Eye (tissue), 1 donor: ENCODE measurements at places on chromosomes 5 and 9.

GRCh38 chr5:138000102-138000723, 32.7 kb downstream of the FAM13B start:
- DNase-seq: no peak

DNA sequence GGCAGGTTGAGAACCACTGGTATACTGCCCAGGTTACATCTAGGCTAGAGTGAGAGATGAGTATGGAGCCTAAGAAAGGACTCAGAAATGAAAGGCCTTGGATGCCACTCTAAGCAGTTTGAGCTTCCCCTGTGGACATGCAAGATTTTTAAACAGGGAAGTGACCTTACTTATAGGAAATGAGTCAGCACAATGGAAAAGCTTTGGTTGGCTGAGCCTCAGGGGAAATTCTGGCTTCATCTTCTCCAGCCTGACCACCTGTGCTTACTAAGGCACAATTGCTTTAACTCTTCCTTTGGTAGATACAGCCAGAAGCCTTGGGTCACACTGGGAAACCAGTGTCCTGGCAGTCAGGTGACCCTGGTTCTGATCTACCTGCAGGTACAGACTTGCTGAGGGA, 380.2 kb upstream of the ZNF462 start:
- DNase-seq: no peak

DNA sequence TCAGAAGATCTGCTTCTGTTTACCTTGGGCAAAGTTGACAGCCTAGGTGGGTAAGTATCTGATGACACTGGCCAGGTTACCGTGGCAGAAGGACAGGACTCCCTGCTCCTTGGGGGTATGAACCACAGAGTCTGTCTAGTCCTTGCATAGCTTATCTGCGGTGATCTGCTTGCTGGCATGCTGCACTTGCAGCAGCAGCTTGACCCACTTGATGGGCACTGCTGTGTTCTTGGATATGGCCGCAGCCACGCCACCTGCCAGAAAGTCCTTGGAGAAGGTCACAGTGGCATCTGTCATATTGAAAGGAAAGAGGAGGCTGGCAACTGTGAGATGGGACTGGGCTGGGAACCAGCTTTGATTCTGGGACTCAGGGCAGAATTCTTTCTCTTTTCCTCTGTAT, 35.9 kb upstream of the POC5 start:
- DNase-seq: no peak

DNA sequence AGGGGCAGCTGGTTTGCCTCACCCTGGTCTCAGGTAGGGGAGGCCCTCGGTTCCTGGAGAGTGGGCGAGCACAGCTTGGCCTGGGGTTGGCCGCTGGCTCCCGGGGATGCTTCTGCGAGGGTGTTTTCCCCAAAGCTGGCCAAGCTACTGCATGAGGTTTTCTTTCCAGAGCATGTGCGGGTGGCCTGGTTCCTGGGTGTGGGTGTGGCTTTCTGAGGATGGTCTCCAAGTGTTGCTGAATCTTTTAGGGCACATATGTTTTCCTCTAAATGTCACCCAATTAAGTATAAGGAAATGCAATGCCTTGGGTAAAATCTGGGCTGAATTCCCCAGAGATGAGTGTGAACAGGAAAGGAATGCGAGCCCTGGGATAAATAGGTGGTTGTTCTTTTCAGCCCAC, 115.8 kb upstream of the ICE1 start:
- DNase-seq: peak; percentile 22

DNA sequence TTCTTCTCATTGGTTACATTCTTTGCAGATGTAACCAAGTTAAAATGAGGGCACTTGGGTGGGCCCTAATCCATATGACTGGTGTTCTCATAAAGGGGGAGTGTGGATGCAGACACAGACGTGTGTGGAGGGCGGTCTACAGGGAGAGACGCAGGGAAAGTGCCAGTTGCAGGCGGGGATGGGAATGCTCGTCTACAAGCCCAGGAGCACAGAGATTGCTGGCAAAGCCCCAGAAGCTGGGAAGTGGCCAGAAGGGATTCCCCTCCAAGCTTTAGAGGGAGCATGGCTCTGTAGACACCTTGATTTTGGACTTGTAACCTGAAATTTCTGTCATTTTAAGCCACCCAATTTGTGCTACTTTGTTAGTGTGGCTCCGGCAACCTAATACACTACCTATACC, 96.8 kb upstream of the CTSL start:
- no peak for DNase-seq

GRCh38 chr5:143143973-143144372, 259.5 kb downstream of the NR3C1 start:
- DNase-seq: no peak

DNA sequence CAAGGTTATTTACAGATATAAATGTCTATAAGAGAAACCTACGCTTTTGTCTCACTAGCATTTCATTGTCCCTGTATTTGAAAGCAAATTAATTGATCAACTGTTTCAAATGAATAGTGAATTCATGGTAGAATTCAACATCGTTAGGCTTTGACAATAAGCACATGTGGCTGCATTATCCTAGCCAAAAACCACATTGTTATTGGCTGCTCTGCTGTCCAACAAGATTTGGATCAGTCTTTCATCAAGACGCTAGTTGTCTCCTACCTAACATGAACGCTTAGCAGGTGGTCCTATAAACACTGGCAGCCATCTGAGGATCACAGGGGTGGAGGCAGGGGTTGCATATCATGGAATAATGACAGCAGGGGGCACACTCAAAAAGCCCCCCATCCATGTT, 455.0 kb downstream of the CTNND2 start:
- DNase-seq: peak; percentile 90

GRCh38 chr5:147057051-147057450, 177.8 kb upstream of the STK32A start:
- no peak for DNase-seq

DNA sequence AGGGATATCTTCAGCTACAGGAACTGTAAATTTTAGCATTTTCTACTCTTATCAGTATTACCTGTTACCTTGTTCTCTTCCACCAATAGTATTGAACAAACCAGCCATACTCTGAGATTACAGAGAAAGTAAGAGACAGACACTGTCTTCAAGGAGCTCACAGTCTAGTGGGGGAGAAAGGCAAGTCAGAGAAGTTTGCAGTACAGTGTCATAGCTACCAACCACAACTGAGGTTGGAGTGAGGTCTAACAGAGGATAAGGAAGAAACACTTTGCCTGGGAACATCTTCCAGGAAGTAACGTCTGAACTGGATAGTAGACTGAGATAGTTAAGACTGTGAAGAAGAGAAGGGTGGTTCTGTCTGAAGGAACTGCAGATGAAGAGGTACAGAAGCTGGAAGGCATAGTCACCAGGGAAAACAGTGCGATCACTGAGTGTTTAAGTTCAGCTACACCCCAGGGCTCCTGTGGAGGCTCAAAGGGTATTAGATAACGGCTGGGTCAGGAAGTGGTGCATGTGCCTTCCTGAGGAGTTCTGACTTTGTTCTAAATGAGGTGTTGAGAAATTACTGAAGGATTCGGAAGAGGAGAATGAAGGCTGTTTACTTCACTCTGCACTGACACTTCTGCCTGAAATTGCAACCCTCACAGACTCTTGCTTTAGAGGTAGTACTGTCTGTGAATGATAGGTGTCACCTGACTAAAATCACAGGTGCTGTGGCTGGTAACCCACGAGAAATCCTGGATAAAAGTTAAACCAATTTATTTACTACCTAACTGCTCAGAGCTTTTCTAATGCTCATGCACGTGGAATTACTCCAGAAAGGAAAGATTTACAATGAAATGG, 841.6 kb downstream of the MAT2B start:
- DNase-seq: no peak

- no peak for DNase-seq
Measured at GRCh38 chr5:179874136-179874535, 15.5 kb upstream of the MRNIP start.

GRCh38 chr9:131747352-131747751, 7.5 kb upstream of the RAPGEF1 start:
- DNase-seq: peak; percentile 54

GRCh38 chr9:76894198-76894597, 11.7 kb downstream of the PRUNE2 start:
- DNase-seq: no peak

- DNase-seq: no peak
Measured at GRCh38 chr9:110842986-110843385, 174.4 kb downstream of the MUSK start.

GRCh38 chr5:11383506-11384095, 520.6 kb downstream of the CTNND2 start:
- DNase-seq: no peak

DNA sequence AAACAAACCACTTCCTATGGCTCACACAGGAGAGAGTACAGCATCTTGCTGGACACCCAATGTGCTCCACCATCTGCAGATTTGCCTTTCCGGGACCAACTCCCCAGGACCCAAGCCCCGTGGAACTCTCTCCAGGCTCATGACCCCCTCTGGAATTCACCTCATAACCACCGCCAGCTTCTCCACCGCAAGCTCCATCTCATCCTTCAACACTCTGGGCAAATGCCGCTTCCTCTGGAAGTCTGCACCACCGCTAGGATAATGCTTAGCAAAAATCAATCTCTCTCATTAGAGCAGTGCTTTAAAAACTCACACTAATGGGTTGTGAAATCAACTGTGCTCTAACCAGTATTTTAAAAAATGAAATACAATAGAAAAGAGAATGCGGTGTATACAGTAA, 150.0 kb downstream of the COL23A1 start:
- DNase-seq: peak; percentile 41

GRCh38 chr9:72954431-72955125, 1.7 kb upstream of the ALDH1A1 start:
- DNase-seq: peak; percentile 46

DNA sequence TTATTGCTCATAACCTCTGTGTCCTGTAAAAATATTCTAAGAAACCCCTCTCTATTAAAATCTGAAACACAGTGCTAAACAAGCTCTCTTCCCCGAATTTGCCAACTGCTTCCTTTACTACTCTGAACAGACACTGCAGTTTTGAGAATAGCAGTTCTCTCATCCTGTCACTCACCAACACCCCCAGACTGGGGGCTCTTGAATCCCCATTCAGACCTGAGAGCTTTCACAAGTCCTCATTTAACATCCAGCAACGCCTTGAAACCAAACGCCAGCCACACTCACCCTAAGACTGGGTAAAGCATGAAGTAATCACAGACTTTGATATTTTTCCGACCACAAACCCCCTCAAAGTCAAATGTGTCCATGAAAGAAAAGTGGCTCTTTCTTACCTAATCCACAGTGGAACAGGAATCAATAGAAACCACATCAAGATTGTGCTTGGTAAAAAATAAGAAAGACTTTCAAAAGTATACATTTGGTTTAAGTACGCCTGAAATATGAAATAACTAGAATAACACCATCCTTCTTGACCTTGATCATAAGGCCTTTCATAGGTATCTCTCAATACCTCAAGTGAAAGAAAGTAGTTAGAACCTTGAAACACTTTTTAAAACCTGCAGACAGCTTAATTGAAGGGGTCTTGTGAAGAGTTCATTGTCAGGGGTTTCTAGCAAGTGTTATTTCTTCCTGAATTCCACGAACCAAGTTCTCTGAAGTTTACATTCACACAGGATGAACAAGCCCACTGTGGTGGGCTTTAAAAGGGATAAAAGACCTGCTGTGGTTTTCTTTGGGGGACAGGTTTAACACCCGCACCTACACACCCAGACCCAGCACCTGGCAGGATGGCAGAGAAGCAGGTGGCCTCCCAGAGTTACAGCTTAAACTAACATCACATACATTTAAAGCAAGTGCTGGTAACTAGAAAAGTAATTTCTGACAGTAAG, 412.6 kb downstream of the MLLT3 start:
- no peak for DNase-seq

- no peak for DNase-seq
Measured at GRCh38 chr5:68200288-68200687, 15.3 kb upstream of the PIK3R1 start.

DNA sequence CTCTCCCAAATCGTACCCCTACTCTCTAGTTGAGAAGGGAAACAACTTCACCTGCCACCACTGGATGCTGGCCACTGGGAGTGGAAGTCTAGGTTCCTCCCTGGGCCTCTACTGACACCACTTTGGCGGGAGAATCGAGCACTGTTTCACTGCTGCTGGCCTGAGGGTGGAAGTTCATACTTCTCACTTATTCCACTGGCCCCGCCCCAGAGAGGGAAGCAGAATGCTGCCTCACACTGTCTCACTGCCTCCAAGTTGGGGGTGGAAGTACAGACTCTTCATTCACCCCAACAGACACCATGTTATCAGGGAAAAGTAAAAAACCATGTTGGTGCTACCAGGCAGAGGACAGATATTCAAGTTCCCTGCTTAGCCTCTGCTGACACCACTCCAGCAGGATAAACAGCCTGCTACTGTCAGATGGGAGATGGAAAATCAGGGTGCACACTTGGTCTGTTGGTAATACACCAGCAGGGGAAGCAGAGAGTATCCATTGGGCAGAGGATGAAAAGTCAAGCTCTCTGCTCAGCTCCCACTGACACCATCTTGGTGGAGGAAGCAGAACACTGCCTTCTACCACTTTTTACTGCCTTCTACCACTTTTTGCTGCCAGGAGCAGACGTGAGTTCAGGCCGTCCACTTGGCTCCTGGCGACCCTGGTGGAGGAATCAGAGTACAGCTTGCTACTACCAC, 159.4 kb downstream of the SIL1 start:
- no peak for DNase-seq

- no peak for DNase-seq
Measured at GRCh38 chr9:29332789-29333188, 1759.5 kb upstream of the C9orf72 start.

- DNase-seq: no peak
Measured at GRCh38 chr5:39137819-39138451, 63.7 kb upstream of the RICTOR start.

DNA sequence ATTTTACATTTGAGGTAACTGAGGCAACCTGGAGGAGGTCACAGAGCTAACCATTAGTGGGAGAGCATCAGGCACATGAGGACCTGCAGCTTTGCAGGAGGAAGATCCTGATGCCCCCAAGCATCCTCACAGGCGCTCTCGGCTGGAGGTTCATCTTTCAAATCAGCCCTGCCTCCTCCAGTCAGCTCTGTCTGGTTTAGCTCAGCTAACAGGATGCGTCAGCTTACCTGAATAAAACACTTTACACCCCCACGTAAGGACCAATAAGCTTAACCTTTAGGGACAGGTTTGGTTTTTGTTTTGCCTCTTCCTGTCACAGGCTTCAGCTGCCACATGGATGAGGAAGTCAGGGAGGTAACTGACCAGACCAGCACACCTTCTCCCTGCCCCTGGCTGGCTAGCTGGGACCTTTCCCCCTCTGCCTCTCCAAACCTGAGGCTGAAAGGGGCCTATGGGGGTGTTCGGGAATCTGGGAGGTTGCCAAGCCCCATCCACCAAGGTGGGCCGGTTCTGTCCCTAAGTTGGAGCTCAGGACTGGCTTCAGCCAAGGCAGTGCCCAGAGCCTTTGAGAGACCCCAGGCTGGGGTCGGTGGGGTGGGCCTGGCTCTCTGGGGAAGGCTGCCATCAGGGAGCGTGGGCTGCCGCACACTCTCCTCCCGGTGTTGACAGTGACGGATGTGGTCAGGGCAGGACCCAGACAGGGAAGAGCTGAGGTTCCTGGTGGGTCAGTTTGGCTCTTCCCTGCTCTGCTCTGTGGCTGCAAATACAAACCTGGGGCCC, 20.0 kb upstream of the FCN1 start:
- DNase-seq: no peak

- no peak for DNase-seq
Measured at GRCh38 chr9:89480825-89481537, 16.9 kb downstream of the SEMA4D start.

- no peak for DNase-seq
Measured at GRCh38 chr9:116945817-116946216, 258.7 kb downstream of the TRIM32 start.
